ENCODE measurements at places on chromosomes 2 and 18.

DNA sequence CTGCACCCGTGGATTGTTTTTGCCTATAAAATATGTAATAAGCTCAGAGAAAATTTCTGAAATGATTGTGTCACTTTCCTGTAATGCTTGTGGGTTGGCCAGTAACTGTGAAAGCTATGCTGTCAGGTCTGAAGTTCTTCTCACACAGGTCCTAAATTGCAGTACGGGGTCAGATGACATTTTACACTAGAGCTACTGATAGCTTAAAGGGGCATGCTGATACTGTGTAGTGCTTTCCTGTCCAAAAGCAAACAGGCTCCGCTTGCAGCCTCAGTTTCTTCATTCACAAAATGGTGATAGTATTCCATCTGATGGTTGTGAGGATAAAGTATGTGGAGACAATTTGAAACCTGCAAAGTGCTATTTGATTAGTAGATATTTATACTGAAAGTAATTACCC is 7.6 kb upstream of the FARSB start:
- no peak for DNase-seq

DNA sequence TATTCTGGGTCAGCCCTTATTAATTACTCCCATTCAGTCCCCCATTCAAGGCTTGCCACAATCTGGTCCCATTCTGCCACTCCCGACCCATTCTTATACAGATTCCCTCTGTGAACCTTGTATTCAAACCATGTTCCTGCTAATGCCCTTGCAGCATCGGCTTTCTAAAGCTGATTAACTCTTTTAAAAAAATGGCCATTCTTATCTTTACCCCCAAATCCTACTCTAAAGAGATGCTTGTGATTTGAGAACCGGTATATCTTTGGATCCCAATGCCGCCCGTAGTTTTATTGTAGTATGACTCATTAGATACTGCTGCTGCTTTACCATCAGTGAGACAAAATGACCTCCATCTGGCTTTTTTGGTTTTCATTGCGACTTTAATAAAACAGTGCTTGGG is 72.2 kb downstream of the XRCC5 start:
- DNase-seq, result no peak

DNA sequence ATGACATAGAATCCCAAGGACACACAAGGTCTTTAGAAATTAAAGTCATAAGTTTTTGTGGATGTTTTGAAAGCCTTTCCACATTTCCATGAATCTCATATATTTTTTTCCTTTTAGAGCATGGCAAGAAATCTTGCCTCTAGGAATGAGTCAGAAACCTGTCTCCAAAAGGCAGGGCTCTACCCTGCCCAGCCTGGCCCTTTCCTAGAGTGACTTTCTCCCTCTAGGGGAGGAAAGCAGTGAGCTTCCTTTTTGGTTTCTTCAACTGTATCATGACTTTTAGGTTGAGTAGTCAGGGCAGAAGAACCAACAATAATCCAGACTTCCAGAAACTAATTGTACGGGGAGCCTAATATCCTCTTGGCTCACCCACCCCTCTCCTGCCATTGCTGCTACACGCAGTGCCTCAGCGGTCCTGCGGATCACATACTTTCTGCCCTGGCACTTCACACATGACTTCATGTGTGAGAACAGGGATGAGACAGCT is 300.3 kb downstream of the AGPS start:
- no peak for DNase-seq

DNA sequence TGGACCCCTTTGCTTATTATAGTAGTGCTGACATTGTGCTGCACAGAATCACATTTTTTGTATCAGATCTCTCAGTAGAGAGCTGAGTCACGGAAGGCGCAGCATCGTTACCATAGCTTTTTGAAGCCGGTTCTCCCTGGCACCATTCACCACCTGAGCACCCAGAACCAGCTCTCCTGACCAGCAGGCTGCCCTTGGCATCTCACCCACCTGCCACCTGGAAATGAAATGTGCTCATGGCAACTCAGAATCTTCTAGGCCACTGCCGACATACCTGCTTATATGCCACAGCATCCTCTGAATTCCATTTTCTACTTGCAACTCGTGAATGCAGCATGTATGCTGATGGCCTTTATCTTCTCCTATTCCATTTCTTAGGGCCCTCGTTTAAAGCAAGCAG is 62.7 kb downstream of the COA5 start:
- no peak for DNase-seq

GRCh38 chr18:56097621-56098020 is 509.6 kb upstream of the TCF4 start:
- no peak for DNase-seq

GRCh38 chr18:13183790-13184189 is 34.8 kb upstream of the LDLRAD4 start:
- DNase-seq, result no peak

- DNase-seq, result no peak
Observed at GRCh38 chr18:24731981-24732380, 271.5 kb downstream of the HRH4 start.

DNA sequence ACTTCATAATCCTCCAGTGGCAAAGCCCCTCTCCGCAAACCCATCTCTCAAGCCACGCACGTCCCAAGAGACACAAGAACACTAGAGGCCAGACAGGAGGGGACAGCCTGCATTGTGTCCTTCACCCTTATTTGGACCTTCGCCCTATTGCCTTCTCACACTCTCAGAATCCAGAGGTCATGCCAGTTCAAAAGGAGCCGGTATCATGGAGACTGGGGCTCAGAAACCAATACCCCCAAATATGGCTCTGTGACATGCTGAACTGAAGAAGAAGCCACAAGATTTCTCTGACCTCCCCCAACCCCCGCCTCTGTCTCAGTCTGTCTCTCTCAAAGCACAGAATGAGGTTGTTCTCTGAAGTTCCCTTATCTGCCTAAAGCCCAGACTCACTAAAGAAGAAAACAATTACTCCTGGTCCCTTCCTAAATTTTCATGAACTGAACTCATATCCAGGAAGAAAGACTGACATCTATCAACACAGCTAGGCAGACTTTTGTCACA is 19.2 kb upstream of the SPATA3 start:
- DNase-seq, result no peak

DNA sequence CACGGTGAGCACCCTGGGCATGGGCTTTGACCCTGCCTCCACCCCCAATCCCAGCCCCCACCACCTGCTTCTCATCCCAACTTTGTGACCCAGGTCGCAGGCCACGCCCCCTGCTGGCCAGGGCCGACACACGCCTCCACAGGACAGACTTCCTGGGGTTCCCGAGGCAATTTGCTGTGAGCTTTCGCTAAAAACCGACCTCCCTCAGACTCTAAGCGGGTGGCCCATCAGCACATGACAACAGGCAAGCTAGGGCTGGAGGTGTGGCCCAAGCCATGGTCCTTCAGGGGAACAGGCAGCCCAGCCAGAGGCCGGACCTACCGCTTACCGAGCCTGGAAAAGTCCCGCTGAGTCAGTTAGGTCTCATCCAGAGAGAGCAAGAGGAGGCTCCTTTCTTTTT is 31.9 kb downstream of the C1QL2 start:
- no peak for DNase-seq

GRCh38 chr2:189328848-189329245 is 112.4 kb upstream of the WDR75 start:
- no peak for DNase-seq

DNA sequence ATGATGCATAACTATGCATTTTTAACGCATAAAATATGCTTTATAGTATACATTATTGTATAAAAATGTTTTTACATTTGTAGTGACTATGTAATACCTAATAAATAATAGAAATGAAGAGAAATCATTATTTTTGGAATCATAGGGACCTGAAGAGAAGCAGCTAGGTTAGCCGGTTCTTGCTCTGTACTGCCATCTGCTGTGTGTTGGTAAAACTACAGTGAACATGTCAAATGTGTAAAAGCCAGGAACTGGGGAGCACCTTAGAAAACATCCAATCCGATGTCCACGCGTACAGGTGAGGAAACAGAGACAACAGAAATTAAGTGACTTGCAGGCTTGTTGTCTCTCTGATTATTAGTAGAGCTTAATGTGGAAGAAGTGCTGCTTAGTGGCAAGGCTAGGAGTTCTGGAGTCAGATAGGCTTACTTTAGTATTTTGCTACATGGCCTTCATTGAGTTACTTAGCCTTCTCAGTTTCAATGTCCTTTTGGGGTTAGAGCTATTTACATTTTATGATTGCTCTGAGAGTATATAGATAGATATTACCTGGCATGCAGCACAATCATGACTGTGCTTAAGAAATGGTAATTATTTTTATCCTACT is 386.5 kb downstream of the DLGAP1 start:
- DNase-seq, result no peak

GRCh38 chr2:107633580-107634147 is 193.0 kb upstream of the RGPD4 start:
- no peak for DNase-seq

GRCh38 chr2:140177086-140177485 is 1396.9 kb upstream of the NXPH2 start:
- no peak for DNase-seq

DNA sequence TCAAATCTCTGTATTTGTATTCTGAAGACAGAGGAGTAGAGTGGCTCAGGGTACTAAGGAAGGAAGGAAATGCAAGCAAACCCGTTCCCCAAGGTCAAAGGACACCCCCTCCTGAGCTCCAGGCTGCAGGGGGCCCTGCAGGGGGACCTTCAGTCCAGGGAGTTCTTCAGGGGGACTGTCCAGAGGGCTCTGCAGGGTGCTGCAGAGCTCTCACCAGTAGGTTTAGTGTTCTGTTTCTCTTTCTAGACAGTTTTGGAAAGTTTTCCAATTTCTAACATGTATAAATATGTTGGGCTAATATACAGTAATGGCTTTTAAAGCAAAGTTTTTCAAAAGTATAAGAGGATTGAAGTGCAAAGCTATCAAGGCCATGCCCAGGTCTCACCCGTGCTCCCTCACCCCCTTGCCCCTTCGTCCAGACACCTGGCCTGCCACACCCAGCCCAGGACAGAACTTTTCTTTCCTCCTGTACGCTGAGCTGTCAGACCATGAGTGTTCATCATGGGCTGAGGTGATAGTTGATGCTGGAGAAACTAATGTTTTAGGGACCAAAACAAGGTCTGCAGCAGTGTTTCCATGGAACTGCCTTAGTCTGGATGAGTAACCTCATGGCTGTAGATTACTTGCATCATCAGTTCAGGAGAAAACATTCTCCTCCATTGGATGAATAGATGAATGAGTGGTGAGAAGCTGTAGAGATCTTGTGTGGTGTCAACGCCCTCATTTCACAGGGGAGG is 134.2 kb downstream of the GLI2 start:
- DNase-seq, result no peak

GRCh38 chr2:167862296-167862695 is 385.1 kb downstream of the STK39 start:
- DNase-seq, result no peak

- DNase-seq, result no peak
Observed at GRCh38 chr2:157627594-157628476, 829 bp downstream of the ACVR1C start.

DNA sequence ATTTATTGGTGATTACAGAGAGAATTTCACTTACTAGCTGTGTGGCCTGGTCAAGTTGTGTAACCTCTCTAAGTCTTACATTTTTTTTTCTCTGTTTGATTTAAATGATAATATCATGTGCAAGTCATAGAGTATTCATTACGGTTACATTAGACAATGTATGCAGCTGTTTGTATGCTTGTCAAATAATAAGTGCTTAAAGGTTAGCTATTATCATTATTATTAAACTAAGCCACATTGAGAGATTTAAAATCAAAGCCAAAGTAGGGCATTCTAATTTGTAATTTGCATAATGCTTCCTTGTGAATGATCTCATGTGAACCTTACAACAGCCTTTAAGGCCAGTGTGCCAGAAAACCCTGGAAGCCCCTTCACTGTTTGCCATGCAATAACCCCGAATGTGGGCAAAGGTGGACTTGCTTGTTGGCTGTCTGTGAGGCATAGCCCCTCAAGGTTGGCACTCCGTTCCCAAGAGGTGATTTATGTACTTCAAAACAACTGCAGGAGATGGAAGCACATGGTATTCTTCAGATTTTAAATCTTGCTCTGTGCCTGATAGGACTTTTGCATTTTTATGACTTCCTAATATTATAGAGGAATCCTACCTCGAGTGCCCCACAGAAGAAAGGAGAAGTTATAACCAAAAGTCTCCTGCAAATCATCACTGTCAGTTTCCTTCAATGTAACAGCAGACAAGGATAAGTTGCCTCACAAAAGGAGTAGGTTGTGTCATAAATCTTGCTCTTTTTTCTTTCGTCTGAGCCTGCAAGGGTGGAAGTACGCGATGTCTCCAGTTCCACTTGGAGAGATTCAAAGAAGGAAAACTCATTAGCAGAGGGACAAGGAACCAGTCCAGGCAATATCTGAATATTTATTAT is 272.0 kb downstream of the TGIF1 start:
- no peak for DNase-seq

- no peak for DNase-seq
Observed at GRCh38 chr2:100302585-100302892, 19.8 kb downstream of the LONRF2 start.

DNA sequence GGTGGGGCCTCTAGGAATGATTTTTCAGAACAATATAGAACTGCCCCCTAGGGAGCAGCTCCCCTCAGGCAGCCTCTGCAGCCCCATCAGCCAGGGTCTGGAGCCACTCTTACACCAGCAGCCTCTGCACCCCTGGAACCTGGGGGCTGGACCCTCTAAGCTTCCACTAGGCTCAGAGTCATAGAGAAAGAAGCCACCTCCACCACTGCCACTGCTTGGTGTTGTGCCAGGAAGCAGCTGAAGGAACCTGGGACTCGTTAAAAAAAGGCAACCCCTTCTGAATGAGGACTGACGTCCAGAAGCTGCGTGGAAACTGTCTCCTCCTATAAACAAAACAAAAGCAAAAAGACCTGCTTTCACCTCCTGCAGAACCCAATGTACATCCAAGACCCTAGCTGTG is 98.1 kb upstream of the HS6ST1 start:
- DNase-seq, result no peak

DNA sequence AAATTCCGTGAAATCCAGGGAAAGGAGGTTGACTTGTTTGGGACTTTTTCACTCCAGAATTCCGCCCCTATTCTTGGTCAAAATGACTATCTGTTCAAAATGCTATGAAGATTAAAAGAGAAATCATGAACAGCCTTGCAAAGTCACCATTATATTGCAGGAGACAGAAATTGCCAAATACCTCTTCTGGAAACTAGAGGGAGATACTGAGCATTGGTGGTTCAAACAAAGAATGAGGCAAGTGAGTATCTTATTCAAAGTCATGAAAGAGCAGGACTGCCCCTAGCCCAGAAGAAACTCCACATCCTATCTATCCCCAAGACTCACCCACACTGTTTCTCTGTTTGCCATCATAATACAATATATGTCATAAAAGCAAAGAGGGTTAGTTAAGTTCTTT is 862.3 kb upstream of the POU3F3 start:
- no peak for DNase-seq

- DNase-seq, result no peak
Observed at GRCh38 chr2:197786010-197786877, 1.1 kb upstream of the BOLL start.

- no peak for DNase-seq
Observed at GRCh38 chr2:101752716-101753616, 55.5 kb downstream of the MAP4K4 start.
